ENCODE measurements at places on chromosomes 11 and 22.

- DNase-seq: no peak
Observed at GRCh38 chr11:75514596-75514995, 11.1 kb downstream of the GDPD5 start.

- DNase-seq: no peak
Observed at GRCh38 chr11:113104691-113105251, 143.6 kb downstream of the NCAM1 start.

DNA sequence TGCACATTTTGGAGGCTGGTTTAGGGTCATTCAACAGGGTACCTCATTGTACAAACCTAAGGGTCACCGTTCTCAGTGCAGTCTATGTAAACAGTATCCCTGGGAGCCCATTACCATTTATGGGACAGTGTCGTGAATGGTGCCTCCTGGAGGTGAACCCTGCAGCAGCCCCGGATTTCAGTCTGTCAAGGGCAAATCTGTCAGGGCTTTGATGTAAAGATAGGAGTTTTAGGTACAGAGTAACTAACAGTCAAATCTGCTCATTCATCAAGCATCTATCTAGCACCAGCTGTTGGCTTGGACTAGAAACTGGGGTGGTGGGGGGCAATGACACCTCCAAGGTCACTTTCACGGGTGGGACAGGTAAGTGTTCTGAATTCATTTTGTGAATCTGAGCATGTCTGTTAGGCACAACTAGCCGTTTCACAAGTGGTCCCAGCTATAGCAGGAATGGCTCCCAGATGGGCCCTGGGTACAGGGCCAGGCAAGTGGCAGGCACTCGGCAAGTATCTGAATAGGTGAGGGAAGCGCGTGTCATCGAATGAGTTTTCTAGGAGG lies 63.6 kb downstream of the PARVG start:
- no peak for DNase-seq

DNA sequence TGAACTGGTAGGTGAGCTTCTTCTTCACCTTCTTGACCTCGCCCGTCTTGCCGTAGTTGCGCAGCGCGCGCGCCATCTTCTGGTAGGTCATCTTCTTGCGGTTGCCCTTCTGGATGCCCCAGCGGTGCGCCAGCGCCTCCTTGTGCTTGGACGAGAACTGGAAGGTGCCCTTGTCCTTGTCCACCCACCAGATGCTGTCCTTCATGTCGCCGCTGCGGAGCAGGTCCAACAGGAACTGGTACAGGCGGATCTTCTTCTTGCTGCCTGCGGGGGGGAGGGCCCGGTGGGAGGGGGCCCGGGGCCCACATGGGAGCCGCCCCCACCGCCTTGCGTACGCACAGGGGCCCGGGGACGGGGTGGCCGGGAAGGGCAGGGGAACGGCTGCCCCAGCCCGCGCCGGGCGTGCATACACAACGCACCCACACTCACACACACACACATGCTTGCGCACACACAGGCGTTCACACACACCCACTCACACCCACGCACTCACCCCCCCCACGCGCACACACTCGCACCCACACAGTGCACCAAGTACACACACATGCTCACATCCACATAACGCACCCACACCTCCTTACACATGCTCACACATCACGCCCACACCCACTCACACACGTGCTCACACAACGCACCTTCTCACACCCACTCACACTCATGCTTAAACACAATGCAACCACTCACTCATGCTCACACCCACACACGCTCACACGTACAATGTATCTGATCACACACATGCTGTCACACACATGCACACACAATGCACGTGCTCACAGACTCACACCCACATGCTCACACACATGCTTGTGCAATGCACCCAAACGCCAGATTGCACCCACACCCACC lies 3.0 kb upstream of the MYBPC3 start:
- DNase-seq: peak; percentile 72

GRCh38 chr11:46050003-46050461 lies 71.2 kb downstream of the PHF21A start:
- peak; percentile 17 for DNase-seq

- DNase-seq: no peak
Observed at GRCh38 chr22:27993201-27993635, 74.2 kb upstream of the PITPNB start.

DNA sequence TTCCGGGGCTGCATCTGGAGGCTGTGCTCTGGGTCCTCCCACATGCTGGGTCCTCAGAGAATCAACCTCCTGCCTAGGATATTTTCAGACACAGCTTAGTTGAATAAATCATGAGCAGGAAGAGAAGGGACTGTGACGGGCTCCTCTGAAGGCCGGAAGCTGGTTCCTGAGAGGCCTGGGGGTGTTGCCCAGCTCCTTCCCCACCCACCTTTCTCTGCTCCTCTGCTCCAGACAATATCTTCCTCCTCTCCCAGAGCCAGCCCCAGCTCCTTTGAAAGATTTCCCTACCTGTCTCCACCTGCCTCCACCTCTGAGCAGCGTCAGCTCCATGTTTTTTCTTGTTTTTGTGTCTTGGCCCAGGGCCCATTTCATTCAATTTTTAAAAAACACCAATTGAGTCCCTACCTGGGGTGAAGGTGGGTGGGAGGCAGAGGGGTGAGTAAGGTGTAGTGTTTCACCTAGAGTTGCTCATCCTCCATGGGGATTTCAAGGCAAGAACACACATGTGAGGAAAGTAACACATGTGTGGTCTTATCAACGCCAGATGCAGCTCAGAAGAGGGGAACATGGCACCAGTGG lies 24.8 kb upstream of the THY1 start:
- no peak for DNase-seq

- DNase-seq: no peak
Observed at GRCh38 chr11:7032692-7033091, 12.4 kb downstream of the NLRP14 start.

DNA sequence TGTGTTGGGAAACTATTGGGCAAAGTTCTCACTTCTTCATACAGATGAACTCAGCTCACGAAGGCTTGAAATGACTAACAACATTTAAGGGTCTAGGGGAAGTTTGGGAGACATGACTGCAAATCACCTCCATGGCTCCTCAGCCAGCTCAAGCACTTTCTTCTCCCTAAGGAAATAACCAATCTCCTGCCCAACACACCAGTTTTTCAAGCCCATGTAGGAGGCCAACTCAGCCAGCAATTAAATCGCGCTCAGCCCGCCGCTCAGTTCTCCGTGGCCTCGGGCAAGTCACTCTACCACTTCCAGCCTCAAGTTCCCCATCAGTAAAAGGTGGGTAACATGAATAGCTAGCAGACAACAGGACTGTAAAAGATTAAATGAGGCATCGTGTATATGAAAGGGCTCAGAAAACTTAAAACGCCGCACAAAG lies 796 bp downstream of the POLDIP3 start:
- no peak for DNase-seq

DNA sequence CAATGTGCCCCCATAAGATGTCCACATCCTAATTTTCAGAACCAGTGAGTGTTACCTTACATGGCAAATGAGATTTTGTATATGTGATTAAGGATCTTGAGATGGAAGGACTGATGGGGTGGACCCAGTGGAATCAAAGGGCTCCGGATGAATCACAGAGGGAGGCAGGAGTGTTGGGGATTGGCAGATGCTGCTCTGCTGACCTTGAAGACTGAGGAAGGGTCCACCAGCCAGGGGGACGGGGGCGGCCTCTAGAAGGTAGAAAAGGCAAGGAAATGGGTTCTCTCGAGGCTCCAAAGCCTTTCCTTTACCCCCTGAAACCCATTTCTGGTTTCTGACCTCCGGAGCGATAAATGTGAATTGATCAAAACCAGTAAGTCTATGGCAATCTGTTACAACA lies 18.8 kb downstream of the TMEM218 start:
- DNase-seq: no peak

DNA sequence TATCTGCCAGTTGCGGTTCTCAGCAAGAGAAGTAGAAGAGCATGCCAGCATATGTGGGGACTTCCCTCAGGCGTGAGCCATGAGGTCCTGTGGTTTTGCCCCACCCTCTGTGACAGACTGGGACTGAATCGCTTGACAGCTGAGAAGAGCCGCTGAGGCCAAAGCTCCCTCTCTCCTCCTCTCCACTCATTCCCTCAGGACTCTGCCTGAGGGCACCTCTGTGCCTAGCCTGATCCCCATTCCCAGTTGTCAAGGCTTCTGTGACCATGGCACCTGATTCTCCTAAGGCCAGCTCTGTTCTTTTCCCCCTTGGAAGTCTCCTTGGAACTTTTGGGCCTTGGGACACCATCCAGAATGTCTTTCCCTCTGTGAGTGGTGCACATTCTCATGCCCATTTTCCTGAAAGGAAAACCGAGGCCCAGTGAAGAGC lies 27.0 kb downstream of the ART5 start:
- DNase-seq: no peak

DNA sequence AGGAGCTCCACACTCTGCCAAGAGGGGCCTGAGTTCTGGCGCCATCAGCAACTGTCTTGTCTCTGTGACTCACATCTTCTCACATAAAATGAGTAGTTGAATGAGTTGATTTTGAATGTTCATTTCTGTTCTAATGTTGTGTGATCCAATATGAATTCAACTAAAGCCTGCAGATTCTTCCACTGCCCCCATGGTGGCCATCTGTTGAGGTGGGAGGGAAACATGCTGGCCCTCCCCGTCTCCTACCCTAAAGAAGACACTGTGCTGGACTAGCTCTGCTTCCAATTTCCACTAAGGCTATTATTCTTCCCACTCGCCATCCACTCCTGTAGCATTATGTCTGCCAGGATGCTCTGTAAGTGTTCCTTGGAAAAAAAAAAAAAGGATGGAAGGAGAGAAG lies 555.6 kb upstream of the LARGE1 start:
- no peak for DNase-seq

GRCh38 chr11:5369789-5370188 lies 13.8 kb upstream of the OR51M1 start:
- peak; percentile 5 for DNase-seq

DNA sequence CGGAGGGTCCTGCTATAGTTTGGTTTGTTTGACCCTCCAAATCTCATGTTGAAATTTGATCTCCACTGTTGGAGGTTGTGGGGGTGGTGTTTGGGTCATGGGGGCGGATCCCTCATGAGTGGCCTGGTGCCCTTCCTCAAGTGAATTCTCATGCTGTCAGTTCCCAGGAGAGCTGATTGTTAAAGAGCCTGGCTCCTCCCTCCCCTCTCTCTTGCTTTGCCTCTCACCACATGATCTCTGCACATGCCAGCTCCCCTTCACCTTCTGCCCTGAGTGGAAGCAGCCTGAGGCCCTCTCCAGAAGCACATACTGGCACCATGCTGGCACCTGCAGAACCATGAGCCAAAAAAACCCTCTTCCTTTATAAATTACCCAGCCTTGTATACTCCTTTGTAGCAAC lies 7.1 kb downstream of the TSPAN18 start:
- DNase-seq: no peak

DNA sequence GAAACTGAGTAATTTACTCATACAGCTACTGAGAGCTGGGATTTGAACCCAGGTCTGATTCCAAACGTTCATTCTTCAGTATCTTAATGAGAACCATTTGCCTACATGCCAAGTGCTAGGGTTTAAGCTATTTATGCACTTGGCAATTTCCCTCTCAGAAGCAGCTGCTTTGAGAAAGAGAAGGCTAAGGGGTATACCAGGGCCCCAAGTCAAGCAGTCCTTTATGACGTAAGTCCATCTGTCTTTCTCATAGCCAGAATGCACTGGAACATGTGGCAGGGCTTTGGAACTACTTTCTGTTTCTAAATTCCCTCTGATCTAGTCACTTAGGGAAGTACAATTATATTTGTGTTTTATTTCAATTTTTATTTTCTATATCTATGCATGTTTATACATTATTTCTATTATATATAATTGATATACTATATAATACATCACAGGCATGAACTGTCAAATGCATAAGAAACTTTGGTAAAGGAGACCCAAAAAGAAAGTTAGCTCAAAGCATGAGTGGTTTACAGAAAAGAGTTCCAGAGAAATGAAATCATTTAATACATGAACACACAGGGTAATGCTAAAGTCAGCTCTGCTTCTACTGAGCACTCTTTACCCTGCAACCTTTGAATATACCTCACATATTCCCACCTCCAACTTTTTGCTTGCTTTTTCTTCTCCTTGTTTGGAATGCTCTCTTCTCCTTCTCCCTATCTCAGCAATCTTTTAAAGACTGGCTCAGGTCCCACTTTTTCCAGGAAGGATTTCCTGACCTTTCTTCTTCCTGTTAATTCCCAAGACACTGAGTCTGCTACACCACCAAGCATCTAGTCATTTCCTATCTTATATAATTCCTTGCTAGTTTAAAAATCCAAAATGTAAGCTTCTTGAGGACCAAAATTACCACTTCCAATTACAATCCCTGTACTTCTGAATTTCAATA lies 80.5 kb upstream of the GDPD4 start:
- no peak for DNase-seq

- no peak for DNase-seq
Observed at GRCh38 chr11:9972989-9973388, 309.1 kb downstream of the SWAP70 start.

- no peak for DNase-seq
Observed at GRCh38 chr11:125268611-125269010, 104.1 kb downstream of the PKNOX2 start.

DNA sequence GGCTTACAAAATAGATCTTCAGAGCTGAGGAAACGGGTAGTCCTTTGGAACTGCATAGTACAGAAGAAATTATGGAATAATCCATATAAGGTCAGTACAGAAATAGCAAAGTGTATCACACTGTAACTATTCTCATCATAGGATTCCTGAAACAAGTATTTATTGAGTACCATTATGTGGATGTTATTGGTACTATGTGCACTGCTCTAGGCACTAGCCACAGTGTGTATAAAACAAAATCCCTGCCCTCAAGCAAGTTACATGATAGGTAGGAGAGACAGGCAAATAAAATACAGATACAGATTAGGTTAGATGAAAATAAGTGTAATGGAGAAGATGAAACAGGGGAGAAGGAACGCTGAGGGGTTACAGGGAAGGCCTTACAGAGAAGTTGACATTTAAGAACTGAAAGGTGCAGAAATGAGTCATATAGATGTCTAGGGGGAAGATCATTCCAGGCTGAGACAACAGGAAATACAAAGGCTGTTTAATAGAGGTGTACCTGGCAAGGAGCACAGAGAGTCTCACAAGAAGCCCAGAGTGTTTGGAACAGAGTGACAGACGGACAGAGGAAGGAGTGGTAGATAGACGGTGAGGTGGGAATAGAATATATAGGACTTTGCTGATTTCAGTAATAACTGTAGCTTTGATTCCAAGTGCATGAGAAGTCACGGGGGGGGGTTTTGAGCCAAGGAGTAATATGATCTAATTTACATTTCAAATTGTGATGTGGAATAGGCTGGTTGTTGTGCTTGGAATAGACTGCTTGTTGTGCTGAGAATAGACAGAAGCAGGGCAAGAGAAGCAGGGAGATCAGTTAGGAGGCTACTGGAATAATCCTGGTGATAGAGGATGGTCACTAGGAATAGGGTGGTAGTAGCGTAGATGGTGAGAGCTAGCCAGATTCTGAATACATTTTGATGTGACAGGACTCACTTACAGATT lies 13.7 kb downstream of the RNF141 start:
- DNase-seq: no peak

DNA sequence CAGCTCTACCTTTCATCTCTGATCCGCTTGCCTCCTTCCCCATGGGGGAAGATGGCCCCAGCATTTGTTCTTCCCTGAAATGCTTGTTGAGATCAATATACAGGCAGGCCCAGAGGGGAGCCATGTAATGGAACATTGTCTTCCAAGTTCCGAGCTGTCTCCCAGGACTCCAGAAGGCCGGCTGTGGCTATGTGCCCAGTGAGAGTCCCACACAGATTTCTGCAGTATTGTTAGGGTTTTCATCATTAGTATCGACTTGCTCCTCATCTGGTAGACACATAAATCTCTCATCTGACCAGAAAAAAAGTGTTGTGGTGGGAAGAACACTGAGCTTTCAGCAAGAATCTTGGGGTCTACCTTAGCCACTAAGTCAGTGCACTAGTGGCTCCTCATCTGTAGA lies 163.4 kb downstream of the TRIM29 start:
- DNase-seq: no peak

- DNase-seq: no peak
Observed at GRCh38 chr11:132296946-132297610, 926.7 kb downstream of the NTM start.
